AML-193 (cell line): ENCODE measurements at places on chromosomes 6 and 20.

GRCh38 chr20:15081261-15081660, 743.8 kb upstream of the FLRT3 start:
- no peak for DNase-seq

GRCh38 chr6:48505621-48506020, 394.6 kb upstream of the PTCHD4 start:
- no peak for DNase-seq

GRCh38 chr6:41040101-41040939, 1.3 kb upstream of the UNC5CL start:
- no peak for DNase-seq

GRCh38 chr6:148974351-148974750, 227.5 kb downstream of the UST start:
- DNase-seq, result no peak

GRCh38 chr6:71250099-71250602, 38.5 kb upstream of the OGFRL1 start:
- DNase-seq, result peak; percentile 95

- no peak for DNase-seq
These were observed 28.3 kb downstream of the ZNF292 start for GRCh38 chr6:87183687-87184086.

GRCh38 chr6:63446405-63446804, 125.9 kb upstream of the LOC128125822 start:
- DNase-seq, result no peak

- DNase-seq, result no peak
These were observed 8.7 kb downstream of the PLCG1 start for GRCh38 chr20:41145821-41146620.

GRCh38 chr20:14401479-14402138, 64.2 kb upstream of the FLRT3 start:
- DNase-seq, result no peak

DNA sequence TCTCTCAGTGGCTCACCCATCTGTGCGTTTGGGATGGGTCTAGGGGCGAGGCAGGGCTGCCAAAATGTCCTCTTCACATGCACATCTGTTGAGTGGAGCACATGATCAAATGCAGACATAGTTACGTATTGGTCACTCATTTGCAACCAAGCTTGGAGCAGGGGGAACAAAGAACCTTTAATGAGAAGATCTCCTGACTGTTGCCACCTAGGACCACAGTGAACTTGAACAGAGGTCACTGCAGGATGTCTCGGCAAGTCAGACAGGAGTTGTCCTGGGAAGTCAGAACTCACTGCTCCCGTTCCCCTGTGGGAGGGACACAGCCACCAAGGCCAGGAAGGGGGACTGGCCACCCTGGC, 73.4 kb downstream of the SSR1 start:
- DNase-seq, result no peak

DNA sequence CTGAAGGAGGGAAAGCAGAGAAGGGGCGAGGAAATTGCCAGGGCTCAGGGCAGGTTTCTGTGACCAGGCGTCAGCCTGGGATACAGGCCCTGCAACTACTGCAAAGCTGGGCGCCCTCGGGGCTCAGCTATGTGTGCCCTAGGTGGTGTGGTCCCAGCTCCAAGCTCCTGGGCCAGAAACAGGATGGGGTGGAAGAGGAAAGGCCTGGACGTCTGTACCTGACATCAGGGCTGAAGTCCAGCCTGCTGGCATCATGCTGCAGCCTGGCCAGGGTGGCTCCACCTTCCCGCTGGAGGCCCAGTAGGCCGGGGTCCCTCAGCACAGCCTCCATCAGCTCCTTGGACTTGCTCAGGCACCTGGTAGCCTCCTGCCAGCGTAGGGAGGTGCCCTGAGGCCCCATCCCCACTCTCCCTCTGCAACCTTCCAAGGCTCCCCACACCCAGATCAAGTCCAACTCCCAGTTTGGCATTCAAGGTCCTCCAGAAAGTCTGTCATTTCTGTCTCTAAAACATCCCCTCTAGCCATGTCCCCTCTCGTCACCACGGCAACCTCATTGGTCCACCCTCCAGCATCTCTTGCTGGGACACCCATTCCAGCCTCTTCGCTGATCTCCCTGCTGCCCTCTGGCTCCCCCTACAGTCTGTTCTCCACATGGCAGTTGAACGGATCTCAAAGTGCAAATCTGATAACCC, 38.2 kb downstream of the KIAA1755 start:
- DNase-seq, result peak; percentile 40

GRCh38 chr6:121351916-121352315, 17.6 kb upstream of the TBC1D32 start:
- DNase-seq, result no peak

DNA sequence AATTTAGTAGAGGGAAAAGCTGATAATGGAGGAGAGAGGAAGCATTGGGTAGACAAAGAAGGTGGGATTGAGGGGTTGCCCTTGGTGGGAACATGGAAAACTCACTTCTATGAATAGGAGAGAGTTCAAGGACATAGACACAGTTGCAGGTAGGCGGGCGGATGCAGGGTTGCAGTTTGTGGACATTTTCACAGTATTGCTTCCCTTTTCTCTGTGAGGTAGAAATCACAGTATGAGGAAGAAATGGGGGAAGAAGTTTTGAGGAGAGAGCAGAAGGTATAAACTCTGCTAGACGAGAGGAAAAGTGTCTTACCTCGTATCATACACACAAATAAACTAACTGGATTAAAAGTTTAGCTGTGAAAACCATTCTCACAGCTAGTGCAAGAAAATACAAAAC, 200.7 kb upstream of the ECI2 start:
- DNase-seq, result no peak

GRCh38 chr6:168711049-168711640, 270.2 kb downstream of the SMOC2 start:
- DNase-seq, result peak; percentile 2

DNA sequence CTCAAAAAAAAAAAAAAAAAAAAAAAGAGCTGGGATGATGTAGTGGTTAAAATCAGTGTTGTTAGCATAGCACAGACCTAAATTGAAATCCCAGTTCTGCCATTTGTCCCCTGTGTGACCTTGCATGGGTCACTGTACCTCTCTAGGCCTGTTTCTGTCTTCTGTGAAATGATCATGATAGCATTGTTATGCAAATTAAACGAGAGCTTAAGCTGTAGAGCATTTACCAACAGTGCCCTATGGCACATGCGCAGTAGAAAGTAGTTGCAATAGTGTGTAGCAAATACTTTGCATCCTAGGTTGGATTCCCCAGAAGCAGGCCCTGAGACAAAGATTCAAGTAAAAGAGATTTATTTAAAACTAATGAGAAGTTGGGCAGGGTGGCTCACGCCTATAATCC, 7.3 kb downstream of the PSORS1C2 start:
- DNase-seq, result no peak

GRCh38 chr6:127120023-127120786, 1.7 kb downstream of the RSPO3 start:
- no peak for DNase-seq

DNA sequence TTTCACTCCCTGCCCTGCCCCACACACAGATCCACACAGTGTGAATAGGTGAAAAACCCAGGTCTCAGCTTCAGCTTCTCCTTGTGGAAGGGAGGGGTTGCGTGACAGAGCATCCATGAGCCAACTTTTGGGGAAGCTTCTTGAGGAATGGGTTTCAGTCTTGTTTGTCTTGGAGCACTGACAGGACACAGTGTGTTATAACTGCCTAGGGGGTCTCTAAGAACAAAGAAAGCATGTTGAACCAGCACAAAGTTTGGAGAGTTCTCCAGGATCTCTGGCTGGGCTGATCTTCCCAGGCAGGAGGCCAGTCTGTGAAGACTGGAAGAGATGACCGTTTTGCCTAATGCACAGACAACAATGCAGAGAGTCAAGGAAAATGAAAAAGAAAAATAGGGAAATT, 164.5 kb downstream of the COL12A1 start:
- no peak for DNase-seq

DNA sequence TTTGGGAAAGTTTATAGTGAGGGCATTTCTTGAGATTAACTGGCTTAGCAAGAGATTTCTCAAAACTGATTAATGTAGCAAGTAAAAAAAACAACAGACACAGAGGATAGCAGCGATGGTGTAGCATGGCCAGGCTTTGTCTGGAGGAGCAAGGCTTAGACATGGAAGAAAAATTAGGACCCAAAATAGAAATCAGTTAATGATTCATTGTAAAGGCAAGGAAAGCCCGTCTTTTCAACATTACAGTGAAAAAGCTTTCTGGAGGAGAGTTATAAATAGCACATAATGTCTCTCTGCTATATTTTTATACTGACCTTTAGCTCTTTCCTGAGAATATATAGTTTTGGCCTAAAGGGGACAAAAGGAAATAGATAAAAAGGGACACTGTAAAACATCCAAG, 45.1 kb downstream of the FNDC1 start:
- DNase-seq, result no peak

DNA sequence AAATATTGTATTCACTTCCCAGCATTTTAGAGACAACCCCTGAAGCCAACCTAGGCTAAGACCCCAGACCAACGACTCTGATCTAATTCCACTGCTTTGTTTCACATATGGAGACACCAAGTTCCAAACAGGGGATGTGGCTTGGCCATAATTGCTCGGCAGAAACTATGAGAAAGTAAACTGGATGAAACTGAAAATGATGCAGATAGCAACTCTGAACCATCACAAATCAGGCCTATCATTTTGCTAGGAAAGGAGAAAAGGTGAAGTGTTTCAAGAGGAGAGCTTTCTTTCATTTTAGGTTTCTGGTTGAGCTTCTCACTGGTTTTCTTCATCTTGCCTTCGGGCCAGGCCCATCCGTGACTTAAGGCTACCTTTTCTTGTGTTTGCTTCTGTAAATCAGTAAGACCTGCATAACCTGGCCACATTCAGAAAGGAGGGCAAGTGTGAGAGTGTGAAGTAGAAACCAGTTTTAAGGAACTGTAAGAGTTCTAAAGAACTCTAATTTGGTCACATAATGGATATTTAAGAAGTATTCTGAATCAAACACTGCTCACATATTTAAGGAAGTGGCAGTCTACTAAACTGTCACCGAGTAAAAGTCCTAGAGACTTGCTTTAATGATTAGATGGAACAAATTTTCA, 105.8 kb downstream of the BACH2 start:
- DNase-seq, result no peak

- no peak for DNase-seq
These were observed 78.3 kb upstream of the TIAM2 start for GRCh38 chr6:154916857-154917256.

- DNase-seq, result no peak
These were observed 623.0 kb downstream of the TBC1D32 start for GRCh38 chr6:120711255-120711654.

DNA sequence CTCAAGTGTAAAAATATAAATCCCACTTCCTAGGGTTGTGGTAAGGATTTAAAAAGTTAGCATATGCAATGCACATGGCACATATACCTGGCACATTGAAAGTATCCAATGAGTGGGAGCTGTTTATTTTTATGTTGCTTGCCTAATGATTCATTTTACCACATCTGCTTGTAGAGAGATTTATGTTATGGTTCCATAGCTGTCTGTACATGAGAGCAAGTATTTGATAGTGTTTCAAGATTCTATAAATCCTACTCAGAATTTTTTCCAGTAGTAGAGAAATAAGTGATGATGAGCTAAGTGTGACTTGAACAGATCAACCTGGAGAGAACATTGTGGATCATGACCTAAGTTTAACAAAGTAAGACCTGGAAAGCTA, 125.3 kb upstream of the SPTLC3 start:
- DNase-seq, result no peak

DNA sequence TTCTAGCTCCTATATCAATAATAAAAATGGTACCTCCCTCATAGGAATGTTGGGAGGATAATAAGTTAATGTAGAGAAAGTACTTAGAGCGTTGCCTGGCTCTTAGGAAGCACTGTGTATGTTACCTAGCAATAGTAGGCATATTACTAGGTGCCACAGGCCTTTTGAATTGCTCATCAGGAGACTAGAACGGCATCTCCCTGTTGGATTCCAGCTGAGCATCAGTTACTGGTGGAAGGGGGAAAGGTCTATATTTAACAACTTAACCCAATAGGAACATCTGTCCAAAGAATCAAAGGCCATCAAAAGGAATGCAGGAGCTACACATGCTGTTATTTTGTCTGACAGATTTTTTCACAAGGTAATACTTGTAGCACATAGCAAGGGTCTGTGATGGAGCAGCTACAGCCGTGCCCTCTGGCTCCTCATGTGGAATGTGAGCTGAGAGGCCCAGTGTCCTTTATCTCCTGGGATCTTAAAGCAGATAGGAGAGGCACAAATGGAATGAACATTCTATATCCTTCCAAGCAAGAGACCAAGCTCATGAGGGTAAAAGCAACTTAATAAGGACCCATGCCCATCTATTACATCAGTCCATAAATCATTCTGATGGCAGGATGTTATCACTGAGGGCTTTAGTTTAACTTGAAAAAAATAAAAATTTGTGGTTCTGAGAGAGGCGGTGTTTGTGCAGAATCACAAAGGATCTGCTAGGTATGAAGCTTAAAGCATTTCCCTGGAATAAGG, 184.9 kb upstream of the LAMP5 start:
- DNase-seq, result no peak

DNA sequence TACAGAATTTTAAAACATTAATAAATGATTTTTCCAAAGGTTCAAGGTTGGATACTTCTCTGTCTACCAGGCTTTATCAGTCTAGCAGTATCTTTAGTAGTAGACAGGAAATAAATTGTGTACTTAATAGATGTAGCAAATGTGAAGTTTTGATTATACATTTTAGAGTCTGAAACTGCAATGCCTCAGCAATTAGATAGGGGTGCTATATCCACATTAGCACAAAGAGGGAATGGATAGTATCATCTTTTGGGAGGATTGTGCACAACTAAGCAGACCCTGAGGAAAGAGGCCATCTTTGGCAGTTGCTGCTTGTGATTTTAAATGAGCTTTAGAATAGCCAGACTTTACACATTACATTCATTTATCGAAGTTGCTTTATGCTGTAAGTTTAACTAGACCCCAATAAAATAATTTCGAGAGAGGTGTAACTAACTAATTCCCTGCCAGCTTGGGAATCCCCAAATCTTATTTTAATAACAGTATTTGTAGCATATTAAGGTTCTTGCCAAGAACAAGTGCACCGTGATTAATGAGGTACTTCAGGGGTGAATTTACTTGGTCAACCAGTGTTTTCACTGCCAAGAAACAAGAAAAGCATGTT, 2.8 kb downstream of the KCNQ5 start:
- peak; percentile 87 for DNase-seq

DNA sequence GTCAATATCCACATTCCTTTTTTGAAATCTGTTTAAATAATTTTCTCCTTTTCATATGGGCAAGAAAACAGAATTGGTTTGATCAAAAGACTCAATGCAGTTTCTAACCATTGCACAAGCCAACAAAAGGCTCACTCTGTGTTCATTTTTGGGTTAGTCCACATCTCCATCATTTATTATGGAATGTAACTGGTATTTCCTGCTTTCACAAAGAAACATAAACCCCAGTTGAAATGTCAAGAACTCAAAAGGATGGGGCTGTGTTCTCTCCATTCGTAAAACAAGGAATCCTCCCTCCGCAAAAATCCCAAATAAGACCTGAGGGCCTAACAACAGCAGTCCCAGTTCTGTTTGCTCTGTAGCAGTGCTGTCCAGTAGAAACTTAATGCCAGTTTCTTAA, 420.9 kb downstream of the GJA1 start:
- no peak for DNase-seq
